GM12878 (cell line): ENCODE measurements at places on chromosomes 11 and 22. TPM values are rescaled to one million over a fixed set of nuclear protein-coding genes. Genes with fewer than 3 reads are reported as not detected.

Gene INS
- not detected in 2 replicates for total RNA-seq

Gene XBP1
- total RNA-seq, result 141 and 149 TPM in 2 replicates

Gene H19
- 1.1 and 1.2 TPM in 2 replicates for total RNA-seq

Gene OTOG
- not detected in 2 replicates for total RNA-seq

Gene PRRG4
- total RNA-seq, result 2.1 and 2.7 TPM in 2 replicates

Gene MFNG
- total RNA-seq, result 95.5 and 99.1 TPM in 2 replicates

DNA sequence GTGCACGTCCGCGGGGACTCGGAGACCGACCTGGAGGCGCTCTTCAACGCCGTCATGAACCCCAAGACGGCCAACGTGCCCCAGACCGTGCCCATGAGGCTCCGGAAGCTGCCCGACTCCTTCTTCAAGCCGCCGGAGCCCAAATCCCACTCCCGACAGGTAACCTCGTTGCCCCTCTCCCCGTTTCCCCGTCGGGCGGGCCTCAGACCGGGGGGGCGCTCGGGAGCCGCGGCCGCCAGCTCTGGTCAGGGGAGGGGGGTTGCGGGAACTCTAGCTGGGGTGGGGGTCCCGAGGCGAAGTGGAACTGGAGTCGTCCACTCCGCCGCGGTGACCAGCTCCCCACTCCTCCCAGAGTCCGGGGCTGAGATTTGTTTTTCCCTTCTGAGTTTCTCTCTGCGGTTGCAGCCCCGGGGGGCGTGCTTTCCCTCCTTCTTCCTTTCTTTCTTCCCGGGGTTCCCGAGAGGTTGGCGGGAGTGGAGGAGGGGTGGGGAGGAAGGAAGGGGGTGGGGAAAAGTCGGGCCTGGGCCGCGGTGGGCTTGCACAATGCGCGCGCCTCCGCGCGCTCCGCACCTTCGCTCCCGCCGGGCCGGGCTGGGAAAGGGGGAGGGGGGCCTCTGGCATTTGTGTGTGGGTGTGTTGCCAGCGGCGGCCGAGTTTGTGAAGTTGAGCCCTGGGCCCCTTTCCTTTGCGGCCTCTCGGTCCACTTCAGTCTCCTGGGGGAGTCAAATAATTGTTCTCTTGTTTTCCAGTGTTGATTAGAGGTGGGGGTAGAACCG is 952 bp downstream of the YAP1 start:
- no peak overlapping the region for H3K4me3 ChIP-seq
- no peak overlapping the region for H3K27ac ChIP-seq
- no peaks in the 10 kb centered on the region for H3K36me3 ChIP-seq

- H3K27me3 ChIP-seq, result peaks cover 4% of the 10 kb centered on the region; the same call in 1 of the 2 replicates
- DNase-seq, result no peak
- no peaks in the 10 kb centered on the region for H3K36me3 ChIP-seq
- H3K4me1 ChIP-seq, result no peaks in the 10 kb centered on the region
- no peak overlapping the region for H3K4me3 ChIP-seq
- no peak overlapping the region for H3K27ac ChIP-seq
Observed at GRCh38 chr11:115653076-115653475, 148.9 kb upstream of the CADM1 start.

DNA sequence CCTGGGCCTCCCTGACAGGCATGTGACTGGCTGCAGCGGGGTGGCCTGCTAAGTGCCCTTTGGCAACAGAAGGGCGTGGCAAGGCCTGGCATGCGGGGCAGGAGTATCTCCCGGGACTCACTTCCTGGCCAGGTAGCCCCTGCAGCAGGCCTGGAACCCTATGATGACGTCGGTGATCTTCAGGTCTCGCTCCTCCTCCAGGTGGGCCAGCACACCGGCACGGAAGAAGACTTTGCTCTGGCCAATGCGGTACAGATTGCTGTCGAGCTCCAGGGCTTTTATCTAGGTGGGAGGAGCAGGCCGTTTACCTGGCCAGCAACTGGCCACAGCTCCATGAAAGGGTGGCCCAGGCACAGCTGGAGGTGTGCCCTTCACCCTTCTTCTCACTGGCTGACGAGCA is 50.9 kb downstream of the APOL1 start:
- H3K27ac ChIP-seq, result no peak overlapping the region
- peaks cover 80% of the 10 kb centered on the region for H3K36me3 ChIP-seq
- no peaks in the 10 kb centered on the region for H3K27me3 ChIP-seq
- H3K4me3 ChIP-seq, result no peak overlapping the region
- no peaks in the 10 kb centered on the region for H3K4me1 ChIP-seq
- DNase-seq, result no peak

- peak overlapping the region; percentile 34 for H3K27ac ChIP-seq
- no peak for DNase-seq
- no peaks in the 10 kb centered on the region for H3K27me3 ChIP-seq
Observed at GRCh38 chr11:95254716-95255115, 23.7 kb upstream of the SESN3 start.

- H3K27ac ChIP-seq, result no peak overlapping the region
- DNase-seq, result no peak
- peaks cover 30% of the 10 kb centered on the region for H3K4me1 ChIP-seq
- no peaks in the 10 kb centered on the region for H3K27me3 ChIP-seq
- no peaks in the 10 kb centered on the region for H3K36me3 ChIP-seq
- H3K4me3 ChIP-seq, result no peak overlapping the region
Observed at GRCh38 chr11:72784662-72785061, 9.2 kb downstream of the STARD10 start.

DNA sequence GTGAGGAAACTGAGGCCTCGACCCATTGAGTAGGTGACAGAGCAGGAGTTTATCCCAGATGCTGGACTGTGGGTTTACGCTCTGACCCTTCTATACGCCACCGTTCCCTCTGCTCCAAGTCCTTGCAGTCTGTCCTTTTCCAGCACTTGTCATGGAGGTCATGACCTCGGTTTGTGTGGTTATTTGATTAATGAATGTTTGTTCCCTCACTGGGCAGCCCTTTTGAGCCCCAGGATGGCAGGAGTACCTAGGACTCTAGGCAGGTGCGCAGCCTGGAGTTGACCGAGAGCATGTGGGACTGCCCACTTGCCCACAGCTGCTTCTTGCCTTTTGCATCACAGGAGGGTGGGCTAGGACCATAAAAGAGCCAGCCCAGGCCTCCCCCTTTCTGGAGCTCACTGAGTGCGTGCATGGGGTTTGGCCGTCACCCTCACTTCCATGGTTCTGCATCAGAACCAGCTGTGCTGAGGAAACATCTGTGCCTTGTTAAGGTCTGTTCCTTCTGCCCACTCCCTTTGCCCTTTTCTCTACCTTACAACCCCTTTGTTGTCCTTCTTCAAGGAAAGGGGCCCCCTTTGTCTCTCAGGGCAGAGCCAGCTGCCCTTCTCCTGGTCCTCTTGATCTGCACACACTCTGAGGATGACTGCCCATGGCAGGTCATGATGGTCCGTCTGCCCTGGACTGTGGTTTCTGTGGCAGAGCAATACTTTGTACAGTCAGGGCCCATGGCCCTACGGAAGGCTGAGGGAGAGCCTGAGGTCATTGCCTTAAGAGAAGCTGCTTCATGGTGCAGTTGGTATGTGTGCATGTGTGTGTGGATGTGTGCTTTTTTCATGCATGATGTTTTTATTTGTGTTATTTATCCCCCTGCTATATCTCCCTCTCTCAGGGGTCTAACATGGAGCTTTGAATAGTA is 38.2 kb downstream of the BMAL1 start:
- H3K4me3 ChIP-seq, result no peak overlapping the region
- peaks cover 16% of the 10 kb centered on the region for H3K4me1 ChIP-seq
- 0 out of 2 replicates have a peak overlapping the region, but pooled peaks have one; percentile 33 for H3K27ac ChIP-seq
- no peaks in the 10 kb centered on the region for H3K27me3 ChIP-seq
- no peaks in the 10 kb centered on the region; the same call in 1 of the 2 replicates for H3K36me3 ChIP-seq

GRCh38 chr22:50701428-50702154 is 29.0 kb downstream of the SHANK3 start:
- H3K27ac ChIP-seq, result no peak overlapping the region
- H3K36me3 ChIP-seq, result no peaks in the 10 kb centered on the region
- H3K4me3 ChIP-seq, result no peak overlapping the region
- H3K4me1 ChIP-seq, result no peaks in the 10 kb centered on the region
- no peak for DNase-seq

- H3K36me3 ChIP-seq, result no peaks in the 10 kb centered on the region
- H3K4me1 ChIP-seq, result peaks cover 7% of the 10 kb centered on the region
Observed at GRCh38 chr11:82867495-82868082, 32.6 kb downstream of the PRCP start.

- no peak overlapping the region for H3K27ac ChIP-seq
- H3K4me3 ChIP-seq, result no peak overlapping the region
- H3K27me3 ChIP-seq, result no peaks in the 10 kb centered on the region; the same call in 1 of the 2 replicates
- DNase-seq, result no peak
- H3K36me3 ChIP-seq, result no peaks in the 10 kb centered on the region
Observed at GRCh38 chr11:45056529-45056928, 89.9 kb upstream of the PRDM11 start.

GRCh38 chr11:31786996-31787685 is 24.0 kb downstream of the PAX6 start:
- DNase-seq, result no peak
- H3K27me3 ChIP-seq, result no peaks in the 10 kb centered on the region
- H3K27ac ChIP-seq, result no peak overlapping the region
- H3K4me1 ChIP-seq, result no peaks in the 10 kb centered on the region

- H3K27me3 ChIP-seq, result no peaks in the 10 kb centered on the region; the same call in 1 of the 2 replicates
- no peaks in the 10 kb centered on the region for H3K36me3 ChIP-seq
- H3K27ac ChIP-seq, result no peak overlapping the region
- H3K4me3 ChIP-seq, result no peak overlapping the region
- no peak for DNase-seq
- no peaks in the 10 kb centered on the region for H3K4me1 ChIP-seq
Observed at GRCh38 chr22:33022231-33022630, 36.0 kb downstream of the SYN3 start.

DNA sequence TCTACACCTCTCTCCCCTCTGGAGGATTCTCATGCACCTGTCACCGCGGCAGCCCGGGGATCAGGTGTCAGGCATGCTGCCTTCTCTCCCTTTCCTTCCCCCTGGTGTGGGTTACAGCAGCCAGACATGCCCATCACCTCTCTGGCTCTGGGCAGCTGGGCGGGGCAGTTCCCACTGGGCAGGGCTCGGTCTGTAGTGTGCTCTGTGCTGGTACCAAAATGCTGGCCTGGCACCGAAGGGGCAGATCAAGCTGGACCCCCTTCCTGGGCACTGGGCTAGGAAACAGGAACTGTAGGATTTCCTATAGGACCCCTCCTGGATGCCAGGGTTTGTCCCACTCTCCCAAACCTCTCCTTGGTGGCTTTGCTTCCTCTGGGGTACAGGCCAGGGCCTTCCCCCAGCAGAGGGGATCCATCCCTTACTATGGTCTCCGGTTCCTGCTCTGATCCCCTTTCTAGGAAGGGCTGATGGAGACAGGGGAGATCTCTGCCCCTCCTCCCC is 821 bp downstream of the GAL3ST1 start:
- H3K27ac ChIP-seq, result no peak overlapping the region
- no peaks in the 10 kb centered on the region for H3K4me1 ChIP-seq
- no peak for DNase-seq
- no peak overlapping the region for H3K4me3 ChIP-seq
- no peaks in the 10 kb centered on the region for H3K27me3 ChIP-seq

GRCh38 chr22:37487571-37487970 is 1.4 kb upstream of the MFNG start:
- DNase-seq, result no peak
- H3K36me3 ChIP-seq, result no peaks in the 10 kb centered on the region; the same call in 1 of the 2 replicates
- no peaks in the 10 kb centered on the region for H3K27me3 ChIP-seq
- no peak overlapping the region for H3K27ac ChIP-seq
- peaks cover 17% of the 10 kb centered on the region for H3K4me1 ChIP-seq
- no peak overlapping the region for H3K4me3 ChIP-seq

DNA sequence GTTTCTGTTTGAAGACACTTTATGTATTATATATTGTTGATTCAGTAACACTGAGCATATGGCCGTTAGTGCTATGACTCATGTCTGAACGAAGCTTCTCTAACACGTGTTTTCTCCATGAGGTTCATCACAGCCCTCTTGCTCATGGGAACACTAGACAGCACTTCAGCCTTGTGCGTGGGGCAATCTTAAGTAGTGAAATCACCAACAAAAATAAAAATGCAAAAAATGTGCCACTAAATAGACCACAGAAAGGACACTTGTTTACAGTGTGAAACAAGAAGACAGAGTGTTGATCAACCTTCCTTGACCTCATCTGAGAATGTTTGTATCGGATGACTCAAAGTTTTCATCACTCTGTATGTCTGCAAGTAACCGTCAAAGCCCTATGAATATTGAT is 94.5 kb downstream of the FDX1 start:
- DNase-seq, result no peak
- no peak overlapping the region for H3K4me3 ChIP-seq
- H3K4me1 ChIP-seq, result peaks cover 5% of the 10 kb centered on the region
- no peaks in the 10 kb centered on the region for H3K36me3 ChIP-seq
- H3K27ac ChIP-seq, result no peak overlapping the region

DNA sequence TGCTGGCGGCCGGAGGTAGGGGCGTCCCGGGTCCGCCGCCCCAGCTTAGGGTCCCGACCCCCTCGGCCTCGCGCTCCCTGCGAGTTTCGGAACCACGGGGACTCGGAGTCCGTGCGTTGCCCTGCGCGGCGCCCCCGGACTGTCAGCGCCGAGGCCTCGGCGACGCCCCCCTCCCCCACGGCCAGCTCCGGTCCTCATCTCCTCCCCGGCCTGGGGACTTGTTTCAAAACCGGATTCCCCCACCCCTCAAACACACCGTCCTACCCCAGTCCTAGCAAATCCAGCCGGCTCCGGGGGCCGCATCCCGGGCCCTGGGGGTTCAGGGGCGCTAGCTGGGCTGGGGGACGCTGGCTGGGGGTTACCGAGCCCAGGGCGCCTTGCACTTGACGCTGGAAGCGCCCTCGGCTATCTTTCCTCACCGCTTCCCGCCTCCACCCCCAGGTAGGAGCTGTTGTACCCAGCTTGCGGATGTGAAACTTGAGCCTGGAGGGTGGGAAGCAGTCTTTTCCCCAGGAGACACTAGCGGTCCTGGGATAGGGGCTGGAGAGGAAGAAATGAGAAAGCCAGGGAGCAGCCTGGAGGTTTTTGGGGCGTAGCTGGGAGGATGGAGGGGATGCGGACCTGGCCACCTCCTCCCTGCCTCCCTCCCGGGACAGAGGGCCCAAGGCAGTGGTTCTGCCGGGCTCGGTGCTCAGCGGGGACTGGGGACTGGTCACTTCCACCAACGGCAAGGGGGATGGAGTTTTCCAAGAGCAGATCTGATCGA is 550 bp downstream of the FBLN1 start:
- no peaks in the 10 kb centered on the region for H3K4me1 ChIP-seq
- DNase-seq, result no peak
- no peaks in the 10 kb centered on the region for H3K36me3 ChIP-seq
- H3K27me3 ChIP-seq, result peaks cover 7% of the 10 kb centered on the region

GRCh38 chr11:1706634-1707400 is 9.8 kb downstream of the KRTAP5-6 start:
- no peaks in the 10 kb centered on the region for H3K36me3 ChIP-seq
- no peaks in the 10 kb centered on the region for H3K27me3 ChIP-seq
- DNase-seq, result no peak
- peaks cover 14% of the 10 kb centered on the region for H3K4me1 ChIP-seq

- H3K4me3 ChIP-seq, result no peak overlapping the region
- peaks cover 14% of the 10 kb centered on the region for H3K4me1 ChIP-seq
- no peak overlapping the region for H3K27ac ChIP-seq
- no peaks in the 10 kb centered on the region for H3K27me3 ChIP-seq
- no peak for DNase-seq
Observed at GRCh38 chr11:3929649-3930048, 74.2 kb downstream of the STIM1 start.

GRCh38 chr11:65392186-65392829 is 5.9 kb downstream of the FRMD8 start:
- no peak overlapping the region; the same call in 1 of the 2 replicates for H3K27ac ChIP-seq
- peaks cover 28% of the 10 kb centered on the region for H3K4me1 ChIP-seq
- no peak overlapping the region for H3K4me3 ChIP-seq
- H3K27me3 ChIP-seq, result no peaks in the 10 kb centered on the region
- H3K36me3 ChIP-seq, result peaks cover 6% of the 10 kb centered on the region

- H3K27ac ChIP-seq, result no peak overlapping the region
- no peaks in the 10 kb centered on the region for H3K36me3 ChIP-seq
- H3K4me1 ChIP-seq, result 0 out of 2 replicates have a peak, but pooled peaks cover 2% of the 10 kb centered on the region
Observed at GRCh38 chr11:129695571-129696308, 119.9 kb upstream of the TMEM45B start.
